ENCODE measurements at places on chromosomes 1 and 21.

GRCh38 chr21:29302359-29302875 lies 3.7 kb downstream of the BACH1 start:
- H3K4me1 ChIP-seq: peaks cover 92% of the 10 kb centered on the region
- H3K27ac ChIP-seq: peak overlapping the region; percentile 7
- peak overlapping the region; percentile 85 for H3K4me3 ChIP-seq
- H3K27me3 ChIP-seq: no peaks in the 10 kb centered on the region

GRCh38 chr1:93132638-93133037 lies 47.6 kb downstream of the TMED5 start:
- no peak overlapping the region for H3K27ac ChIP-seq
- H3K27me3 ChIP-seq: no peaks in the 10 kb centered on the region
- peaks cover 6% of the 10 kb centered on the region for H3K4me1 ChIP-seq
- H3K36me3 ChIP-seq: peaks cover 41% of the 10 kb centered on the region
- no peak for DNase-seq

DNA sequence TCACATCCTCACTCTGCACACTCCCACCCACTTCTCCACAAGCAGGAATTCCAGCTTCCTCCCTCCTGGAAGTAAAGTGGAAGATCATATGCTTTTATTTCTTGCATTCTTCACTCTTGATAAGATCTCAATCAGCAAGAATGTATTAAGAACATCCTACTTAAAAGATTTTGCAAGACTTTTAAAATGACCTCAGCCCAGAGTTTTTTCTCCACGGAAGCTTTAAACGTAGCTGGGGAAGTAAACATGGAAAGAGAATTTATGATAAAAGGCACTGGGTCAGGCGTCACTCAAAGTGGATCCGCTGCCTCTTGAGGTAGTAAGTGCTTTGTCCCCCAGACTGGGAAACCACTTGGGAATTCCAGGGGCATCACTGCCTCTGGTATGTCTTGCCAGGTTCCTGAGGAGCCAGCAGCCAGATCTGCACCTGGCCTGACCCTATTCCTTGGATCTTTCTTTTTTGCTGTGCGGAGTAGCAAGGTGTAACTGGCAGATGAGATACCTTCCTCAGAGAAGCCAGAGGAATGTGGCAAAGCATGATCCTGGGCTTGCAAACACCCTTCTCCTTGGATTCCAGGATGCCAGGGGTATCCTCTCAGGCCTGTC lies 33.9 kb downstream of the CDK18 start:
- no peaks in the 10 kb centered on the region for H3K36me3 ChIP-seq
- no peak overlapping the region for H3K4me3 ChIP-seq
- DNase-seq: no peak
- H3K27me3 ChIP-seq: peaks cover 6% of the 10 kb centered on the region
- peaks cover 36% of the 10 kb centered on the region for H3K4me1 ChIP-seq

- no peaks in the 10 kb centered on the region for H3K4me1 ChIP-seq
- H3K27ac ChIP-seq: no peak overlapping the region
- H3K4me3 ChIP-seq: no peak overlapping the region
- no peak for DNase-seq
Measured at GRCh38 chr1:55156093-55156492, 59.1 kb downstream of the USP24 start.

- H3K27me3 ChIP-seq: no peaks in the 10 kb centered on the region
- DNase-seq: no peak
- H3K4me1 ChIP-seq: no peaks in the 10 kb centered on the region
Measured at GRCh38 chr1:5865774-5866173, 126.5 kb downstream of the NPHP4 start.

DNA sequence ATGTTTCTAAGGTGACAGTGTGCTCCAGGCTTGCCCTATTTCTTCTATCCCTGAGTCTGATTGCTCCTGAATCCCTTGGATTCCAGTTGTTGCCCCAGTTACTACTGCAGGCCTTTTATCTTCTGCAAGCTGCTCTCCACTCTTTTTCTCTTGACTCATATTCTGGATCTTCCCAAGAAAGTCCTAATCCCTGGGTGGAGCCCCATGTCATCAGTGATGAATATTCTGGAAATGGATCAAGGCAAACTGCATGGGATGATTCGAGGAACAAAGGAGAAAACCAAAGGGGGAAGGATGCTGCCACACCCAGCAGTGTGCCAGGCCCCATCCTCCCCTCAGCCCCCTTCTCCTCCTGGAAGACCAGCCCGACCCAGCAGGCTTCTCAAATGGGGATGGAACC lies 63.3 kb upstream of the ATP2B4 start:
- no peak for DNase-seq
- no peaks in the 10 kb centered on the region for H3K36me3 ChIP-seq
- H3K4me1 ChIP-seq: peaks cover 15% of the 10 kb centered on the region
- H3K4me3 ChIP-seq: no peak overlapping the region
- no peak overlapping the region for H3K27ac ChIP-seq

GRCh38 chr21:15444118-15444960 lies 285.4 kb upstream of the USP25 start:
- DNase-seq: no peak
- no peak overlapping the region for H3K4me3 ChIP-seq
- H3K27ac ChIP-seq: no peak overlapping the region
- no peaks in the 10 kb centered on the region for H3K27me3 ChIP-seq
- H3K4me1 ChIP-seq: peaks cover 8% of the 10 kb centered on the region

DNA sequence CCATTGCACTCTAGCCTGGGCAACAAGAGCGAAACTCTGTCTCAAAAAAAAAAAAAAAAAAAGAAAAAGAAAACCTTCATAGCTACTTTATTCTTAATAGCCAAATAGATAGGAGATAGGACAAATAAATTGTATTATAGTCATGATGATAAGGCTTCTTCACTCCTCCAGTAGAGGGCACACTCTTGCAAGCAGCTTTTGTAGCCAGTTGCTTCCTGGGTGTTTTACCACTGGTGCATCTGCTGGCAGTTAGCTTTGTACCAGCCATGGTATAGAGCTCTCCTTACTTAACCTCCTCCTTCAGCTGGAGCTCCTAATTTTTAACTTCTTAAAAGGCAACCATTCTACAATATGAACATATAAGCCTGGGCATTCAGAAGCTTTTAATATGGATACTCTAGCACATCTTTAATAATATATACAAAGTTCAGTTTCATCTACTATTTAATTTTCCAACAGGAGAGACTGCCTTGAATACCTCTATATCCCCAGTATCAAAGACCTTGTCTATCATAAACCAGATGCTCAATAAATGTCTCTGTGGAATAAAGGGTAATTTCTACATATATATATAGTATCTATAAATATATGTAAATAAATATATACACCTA lies 35.8 kb downstream of the EVI5 start:
- no peaks in the 10 kb centered on the region for H3K27me3 ChIP-seq
- peaks cover 43% of the 10 kb centered on the region for H3K4me1 ChIP-seq
- no peak overlapping the region for H3K27ac ChIP-seq
- no peaks in the 10 kb centered on the region for H3K36me3 ChIP-seq
- no peak overlapping the region for H3K4me3 ChIP-seq

- H3K4me1 ChIP-seq: no peaks in the 10 kb centered on the region
- no peaks in the 10 kb centered on the region for H3K36me3 ChIP-seq
- no peak for DNase-seq
- peaks cover 11% of the 10 kb centered on the region for H3K27me3 ChIP-seq
Measured at GRCh38 chr1:42128964-42129363, 24.2 kb upstream of the GUCA2B start.

DNA sequence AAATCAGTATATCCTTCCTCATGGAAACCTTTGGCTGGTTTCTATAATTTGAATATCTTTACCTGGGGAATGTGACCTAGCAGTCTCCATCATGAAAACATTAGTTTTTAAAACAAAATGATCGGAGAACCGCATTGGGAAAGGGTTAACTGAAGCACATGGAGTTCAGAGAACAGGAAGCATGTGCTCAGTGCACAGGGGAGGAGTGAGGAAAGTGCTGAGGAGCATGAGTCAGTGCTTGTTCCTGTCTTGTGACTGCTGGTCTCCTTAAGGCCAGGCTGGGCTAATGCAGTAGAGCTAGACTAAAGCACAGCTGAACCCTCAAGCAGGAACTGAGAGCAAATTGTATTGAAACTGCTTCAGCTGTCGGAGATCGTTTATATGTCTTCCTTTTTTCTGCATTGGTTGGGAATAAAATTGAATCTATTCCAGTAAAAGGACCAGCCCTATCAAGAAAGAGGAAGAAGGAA lies 5.8 kb downstream of the IFI16 start:
- peak overlapping the region; percentile 88 for H3K27ac ChIP-seq
- peak; percentile 35 for DNase-seq
- H3K27me3 ChIP-seq: no peaks in the 10 kb centered on the region

DNA sequence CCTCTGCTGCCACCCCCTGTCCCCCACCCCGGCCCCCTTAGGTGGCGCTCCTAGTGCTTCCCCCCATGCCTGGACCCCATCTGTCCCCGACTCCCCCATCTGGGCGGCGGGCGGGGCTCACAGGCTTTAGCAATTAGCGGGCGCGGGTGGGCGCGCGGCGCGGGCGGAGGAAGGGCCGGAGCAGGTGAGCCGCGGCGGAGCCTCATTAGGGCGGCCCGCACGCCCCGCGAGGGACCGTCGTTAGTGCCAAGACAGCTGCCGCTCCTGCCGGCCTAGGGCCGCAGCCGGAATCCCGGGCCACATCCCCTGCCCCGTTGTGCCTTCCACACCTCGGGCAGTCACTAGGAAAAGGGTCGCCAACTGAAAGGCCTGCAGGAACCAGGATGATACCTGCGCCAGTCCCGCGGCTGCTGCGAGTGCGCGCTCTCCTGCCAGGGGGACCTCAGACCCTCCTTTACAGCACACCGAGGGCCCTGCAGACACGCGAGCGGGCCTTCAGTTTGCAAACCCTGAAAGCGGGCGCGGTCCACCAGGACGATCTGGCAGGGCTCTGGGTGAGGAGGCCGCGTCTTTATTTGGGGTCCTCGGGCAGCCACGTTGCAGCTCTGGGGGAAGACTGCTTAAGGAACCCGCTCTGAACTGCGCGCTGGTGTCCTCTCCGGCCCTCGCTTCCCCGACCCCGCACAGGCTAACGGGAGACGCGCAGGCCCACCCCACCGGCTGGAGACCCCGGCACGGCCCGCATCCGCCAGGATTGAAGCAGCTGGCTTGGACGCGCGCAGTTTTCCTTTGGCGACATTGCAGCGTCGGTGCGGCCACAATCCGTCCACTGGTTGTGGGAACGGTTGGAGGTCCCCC lies 7.6 kb downstream of the OLIG2 start:
- no peak overlapping the region for H3K4me3 ChIP-seq
- no peak overlapping the region for H3K27ac ChIP-seq
- no peak for DNase-seq
- H3K36me3 ChIP-seq: no peaks in the 10 kb centered on the region
- H3K4me1 ChIP-seq: peaks cover 22% of the 10 kb centered on the region

- no peaks in the 10 kb centered on the region for H3K4me1 ChIP-seq
- peaks cover 32% of the 10 kb centered on the region for H3K27me3 ChIP-seq
- H3K4me3 ChIP-seq: no peak overlapping the region
- H3K36me3 ChIP-seq: no peaks in the 10 kb centered on the region
- no peak overlapping the region for H3K27ac ChIP-seq
- DNase-seq: no peak
Measured at GRCh38 chr1:234149217-234149616, 224.0 kb upstream of the COA6 start.

GRCh38 chr1:67306547-67306946 lies 1.1 kb upstream of the IL12RB2 start:
- H3K27me3 ChIP-seq: peaks cover 48% of the 10 kb centered on the region
- no peak for DNase-seq
- no peaks in the 10 kb centered on the region for H3K36me3 ChIP-seq

DNA sequence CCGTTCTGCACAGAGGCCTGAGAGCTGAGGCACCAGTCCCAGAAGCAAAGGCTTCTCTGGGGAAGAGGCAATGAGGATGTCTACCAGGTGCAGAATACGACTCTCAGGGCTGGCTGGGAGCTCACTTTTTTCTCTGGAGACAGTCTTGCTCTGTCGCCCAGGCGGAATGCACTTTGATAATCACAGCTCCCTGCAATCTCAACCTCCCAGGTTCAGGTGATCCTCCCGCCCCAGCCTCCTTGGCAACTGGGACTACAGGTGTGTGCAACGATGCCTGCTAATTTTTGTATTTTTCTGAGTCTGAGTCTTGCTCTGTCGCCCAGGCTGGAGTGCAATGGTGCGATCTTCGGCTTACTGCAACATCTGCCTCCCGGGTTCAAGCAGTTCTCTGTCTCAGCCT lies 17.6 kb downstream of the NADK start:
- no peak overlapping the region for H3K27ac ChIP-seq
- no peak overlapping the region for H3K4me3 ChIP-seq
- no peaks in the 10 kb centered on the region for H3K27me3 ChIP-seq

- H3K4me1 ChIP-seq: peaks cover 19% of the 10 kb centered on the region
- no peak overlapping the region for H3K27ac ChIP-seq
- H3K36me3 ChIP-seq: peaks cover 40% of the 10 kb centered on the region
- H3K27me3 ChIP-seq: no peaks in the 10 kb centered on the region
- H3K4me3 ChIP-seq: no peak overlapping the region
Measured at GRCh38 chr1:43359696-43360095, 915 bp downstream of the CDC20 start.

DNA sequence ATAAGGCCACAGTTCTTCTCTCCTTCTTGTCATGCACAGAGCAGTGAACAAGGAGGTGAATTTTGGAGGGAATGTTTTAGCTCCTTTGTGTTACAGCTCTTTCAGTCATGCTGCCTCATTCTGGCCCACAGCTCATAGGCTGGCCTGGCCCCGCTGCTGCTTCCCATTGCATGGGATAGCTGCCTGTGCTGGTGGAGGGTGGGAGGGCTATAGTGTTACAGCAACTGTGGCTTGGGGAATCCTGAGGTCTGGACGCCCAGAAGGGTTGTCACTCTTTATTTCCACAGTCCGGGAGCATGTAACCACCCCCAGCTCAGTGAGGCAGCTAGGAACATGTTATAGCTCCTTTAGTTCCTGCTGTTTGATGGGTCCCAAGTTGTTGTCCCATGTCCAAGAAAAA lies 210.3 kb downstream of the AMY1C start:
- no peak for DNase-seq
- no peaks in the 10 kb centered on the region for H3K36me3 ChIP-seq
- no peaks in the 10 kb centered on the region for H3K4me1 ChIP-seq
- no peak overlapping the region for H3K4me3 ChIP-seq

- peaks cover 97% of the 10 kb centered on the region for H3K4me1 ChIP-seq
- H3K36me3 ChIP-seq: peaks cover 48% of the 10 kb centered on the region
- peak overlapping the region; percentile 16 for H3K27ac ChIP-seq
- no peak for DNase-seq
Measured at GRCh38 chr1:40740039-40740996, 43.3 kb upstream of the KCNQ4 start.
